CD8-positive, alpha-beta memory T cell (primary cell): ENCODE measurements at places on chromosomes 1 and 21. TPM values are rescaled to one million over a fixed set of nuclear protein-coding genes. Genes with fewer than 3 reads are reported as not detected.

Gene FAM78B
- 0.26 TPM for total RNA-seq

Gene SH2D2A
- 170 TPM for total RNA-seq

Gene KLF17
- not detected for total RNA-seq

Gene KCNA2
- total RNA-seq, result 0.35 TPM

Gene AURKAIP1
- total RNA-seq, result 169 TPM

Gene POU2F1
- total RNA-seq, result 12.3 TPM

Gene TENT5C
- 4.1 TPM for total RNA-seq

Gene SZRD1
- 208 TPM for total RNA-seq

Gene DIO1
- total RNA-seq, result not detected

Gene PALMD
- not detected for total RNA-seq

Gene WDR26
- total RNA-seq, result 66.1 TPM

DNA sequence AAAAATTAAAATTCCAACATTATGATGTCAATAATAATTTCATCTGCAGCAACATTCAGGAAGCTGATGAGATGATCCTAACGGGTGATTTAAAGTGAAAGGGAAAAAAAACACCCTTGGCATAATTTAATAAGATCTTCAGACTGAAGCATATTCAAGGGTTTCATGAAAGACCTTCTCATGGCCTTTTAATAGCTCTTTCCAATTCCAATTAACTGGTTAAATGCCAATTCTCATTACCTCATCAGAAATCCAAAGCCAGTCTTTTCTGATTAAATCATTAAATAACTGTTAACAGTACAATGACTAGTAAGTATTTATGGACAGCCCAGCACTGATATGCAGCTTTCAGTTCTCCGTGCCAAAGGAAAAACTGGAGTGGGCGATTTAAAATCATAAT is 407.5 kb downstream of the SMYD3 start:
- DNase-seq, result no peak

GRCh38 chr1:26570287-26570686 is 40.7 kb downstream of the RPS6KA1 start:
- no peak for DNase-seq

- DNase-seq, result no peak
Observed at GRCh38 chr1:32693455-32694174, 9.0 kb downstream of the SYNC start.

DNA sequence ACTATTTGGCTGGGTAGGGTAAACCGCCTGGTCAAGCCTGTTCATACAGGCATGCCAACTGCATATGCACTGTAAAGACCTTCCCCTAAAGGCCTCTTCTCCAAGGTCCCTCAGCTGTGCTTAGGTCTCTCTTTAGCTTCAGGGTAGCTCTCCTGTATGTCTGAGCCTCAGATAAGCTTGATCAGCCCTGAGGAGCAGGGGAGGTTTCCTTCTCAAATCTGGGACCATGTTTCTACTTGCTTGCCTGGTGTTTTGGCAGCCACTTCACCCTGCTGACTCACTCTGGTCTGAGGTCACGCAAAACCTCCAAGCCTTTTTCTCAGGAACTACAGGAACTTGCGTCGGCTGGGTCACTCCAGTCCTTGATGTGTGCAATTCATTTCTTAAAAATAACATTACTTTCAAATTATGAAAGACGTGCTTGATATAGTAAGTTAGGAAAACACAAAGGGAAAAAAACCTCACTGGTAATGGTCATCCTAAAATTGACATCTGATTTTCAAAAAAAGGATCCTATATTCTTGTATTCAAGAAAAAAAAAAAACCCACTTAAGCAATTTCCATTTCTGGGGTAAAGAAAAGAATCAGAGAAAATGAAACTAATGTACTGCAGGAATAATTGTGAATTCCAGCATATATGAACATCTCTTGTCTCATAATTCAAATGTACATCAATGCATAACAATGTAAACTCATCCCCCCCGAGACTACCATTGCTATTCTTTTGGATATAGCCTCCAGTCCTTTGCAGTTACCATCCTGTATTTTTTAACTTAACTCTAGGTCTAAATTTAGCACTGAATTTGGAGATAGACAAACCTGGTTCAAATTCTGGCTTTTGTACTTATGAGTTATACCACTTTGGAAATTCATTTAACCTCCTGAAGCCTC is 24.8 kb upstream of the RNF19B start:
- no peak for DNase-seq

- no peak for DNase-seq
Observed at GRCh38 chr21:41868062-41868710, 11.0 kb downstream of the PRDM15 start.

- no peak for DNase-seq
Observed at GRCh38 chr1:36944883-36945282, 89.4 kb downstream of the GRIK3 start.

GRCh38 chr1:221246628-221247415 is 367.6 kb downstream of the HLX start:
- DNase-seq, result no peak

DNA sequence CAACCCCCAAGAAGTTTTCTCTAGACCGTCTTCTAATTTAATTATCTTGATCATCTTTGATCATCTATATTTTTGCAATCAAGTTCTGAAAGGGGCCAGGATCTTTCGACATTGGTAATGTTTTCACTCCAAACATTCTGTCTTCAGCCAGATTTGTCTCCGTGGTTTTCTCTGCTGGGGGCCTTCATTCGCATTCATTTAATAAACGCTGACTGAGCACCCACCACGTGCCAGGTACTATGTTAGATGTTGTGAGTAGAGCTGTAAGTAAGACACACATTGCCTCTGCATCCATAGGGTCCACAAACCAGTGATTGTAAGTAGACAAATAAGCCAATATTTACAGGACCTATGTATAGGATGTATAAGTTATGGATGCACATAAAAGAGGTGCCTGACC is 134.5 kb upstream of the MROH9 start:
- DNase-seq, result no peak

GRCh38 chr1:98766255-98766654 is 104.7 kb downstream of the SNX7 start:
- DNase-seq, result no peak

- no peak for DNase-seq
Observed at GRCh38 chr1:38860454-38860795, 853 bp upstream of the RRAGC start.

GRCh38 chr1:41514381-41514780 is 29.9 kb upstream of the EDN2 start:
- no peak for DNase-seq

DNA sequence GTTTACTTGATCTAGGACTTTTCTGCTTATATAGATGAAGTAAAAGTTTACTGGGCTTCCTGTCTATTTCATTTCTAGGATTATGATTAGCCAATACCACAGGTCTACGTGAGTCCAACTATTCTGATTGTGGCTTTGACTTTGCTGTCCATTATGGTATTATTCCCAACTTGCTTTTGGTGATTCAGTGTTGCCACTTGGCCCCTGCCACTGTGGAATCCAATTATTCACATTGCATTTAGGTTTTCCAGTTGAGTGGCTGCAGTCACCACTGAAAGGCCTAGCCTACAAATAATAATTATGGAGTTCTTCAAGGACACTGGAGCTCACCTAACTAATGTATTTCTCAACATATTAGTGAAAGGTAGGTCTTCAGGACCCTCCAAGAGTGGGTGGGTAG is 574.3 kb upstream of the USP24 start:
- no peak for DNase-seq

DNA sequence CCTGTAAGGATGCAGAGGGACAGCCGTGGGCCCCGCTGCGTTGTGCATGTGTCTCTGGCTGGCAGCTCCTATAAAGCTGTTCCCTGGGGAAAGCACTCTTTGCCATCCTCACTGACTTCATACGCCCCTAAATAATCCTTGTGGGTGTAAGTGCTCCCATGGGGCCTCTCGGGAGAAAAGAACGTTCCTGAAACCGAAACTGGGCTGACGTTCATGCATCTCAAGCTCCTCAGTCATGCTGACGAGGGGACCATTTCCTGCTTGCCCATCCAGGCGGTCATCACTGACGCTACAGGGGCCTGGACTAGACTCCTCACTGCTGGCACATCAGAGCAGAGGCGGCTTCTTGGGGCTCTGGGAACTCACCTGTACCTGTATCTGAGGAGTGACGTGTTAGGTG is 73.1 kb upstream of the USP24 start:
- DNase-seq, result no peak

GRCh38 chr1:5477716-5478115 is 514.5 kb downstream of the NPHP4 start:
- DNase-seq, result no peak
